Stimulated activated naive CD8-positive, alpha-beta T cell treated with anti-CD3 and anti-CD28 coated beads, Interleukin-15, amount 100 ng/mL, for 72 hours (primary cell): ENCODE measurements at places on chromosomes 1 and 21.

DNA sequence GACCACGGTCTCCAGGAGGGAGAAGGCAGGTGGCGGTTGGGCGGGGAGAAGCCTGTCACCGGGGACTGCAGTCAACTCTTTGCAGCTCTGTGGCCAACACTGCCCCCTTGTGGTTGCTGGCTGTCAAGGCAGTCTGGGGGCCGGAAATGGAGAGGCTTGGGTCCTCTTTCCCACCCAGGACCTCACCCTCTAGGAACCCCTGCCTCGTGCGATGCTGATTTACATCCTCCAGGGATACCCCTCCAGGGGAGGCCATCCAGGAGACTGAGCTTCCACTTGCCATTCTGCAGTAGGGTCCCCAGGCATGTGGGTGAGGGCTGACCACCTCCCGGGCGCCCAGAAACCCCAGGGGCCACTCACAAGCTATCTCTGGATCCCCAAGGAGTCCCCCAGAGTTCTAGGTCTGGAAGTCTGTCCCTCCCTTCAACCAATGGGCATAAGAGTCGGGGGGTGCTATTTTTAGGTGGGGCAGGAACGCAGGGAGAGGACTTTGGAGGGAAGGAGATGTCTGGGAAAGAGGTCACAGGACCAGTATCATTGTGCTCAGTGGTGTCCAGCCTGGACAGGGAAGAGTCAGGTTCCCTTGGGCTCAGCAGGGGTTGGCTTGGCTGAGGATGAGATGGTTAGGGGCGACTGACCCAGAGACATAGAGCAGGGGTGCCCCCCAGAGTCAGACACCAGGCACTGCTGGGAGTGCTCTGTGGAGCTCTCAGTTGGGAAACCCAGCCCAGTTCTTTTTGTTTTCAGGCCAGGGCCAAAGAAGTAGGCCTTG, 7.1 kb upstream of the GPR61 start:
- peak; percentile 91 for DNase-seq

DNA sequence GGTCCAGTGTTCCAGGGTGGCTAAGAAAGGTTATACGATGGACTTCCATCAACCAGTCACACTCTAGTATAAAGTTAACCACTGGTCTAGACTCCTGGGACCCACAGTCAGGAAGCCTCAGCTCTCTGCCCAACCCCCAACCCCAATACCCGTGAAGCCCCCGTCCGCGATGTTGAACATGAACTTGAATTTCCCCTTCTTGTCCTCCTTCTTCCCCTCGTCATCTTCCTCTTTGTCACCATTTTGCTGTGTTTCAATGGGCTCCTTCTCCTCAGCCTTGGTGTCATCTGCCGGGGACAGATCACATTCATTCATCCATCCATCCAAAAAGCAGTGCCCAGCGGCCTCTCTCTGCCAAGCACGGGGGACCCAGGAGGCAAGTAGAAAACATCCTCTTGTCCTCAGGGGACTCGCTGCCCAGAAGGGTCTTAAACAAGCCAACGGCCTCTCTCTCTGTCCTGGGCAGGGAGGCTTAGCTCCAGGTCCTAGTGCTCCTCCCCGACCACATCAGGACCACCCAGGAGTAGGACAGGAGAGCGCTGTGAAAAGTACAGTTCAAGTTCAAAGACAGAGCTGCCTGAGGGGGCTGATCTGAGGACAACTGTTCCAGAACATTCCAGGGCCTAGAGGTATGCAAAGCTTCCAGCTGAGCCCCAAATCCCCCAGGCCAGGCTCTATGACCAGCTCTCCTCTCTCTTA, 66.5 kb downstream of the KCNAB2 start:
- DNase-seq = no peak

- DNase-seq = no peak
Observed at GRCh38 chr21:31647650-31648049, 11.8 kb upstream of the SOD1 start.

DNA sequence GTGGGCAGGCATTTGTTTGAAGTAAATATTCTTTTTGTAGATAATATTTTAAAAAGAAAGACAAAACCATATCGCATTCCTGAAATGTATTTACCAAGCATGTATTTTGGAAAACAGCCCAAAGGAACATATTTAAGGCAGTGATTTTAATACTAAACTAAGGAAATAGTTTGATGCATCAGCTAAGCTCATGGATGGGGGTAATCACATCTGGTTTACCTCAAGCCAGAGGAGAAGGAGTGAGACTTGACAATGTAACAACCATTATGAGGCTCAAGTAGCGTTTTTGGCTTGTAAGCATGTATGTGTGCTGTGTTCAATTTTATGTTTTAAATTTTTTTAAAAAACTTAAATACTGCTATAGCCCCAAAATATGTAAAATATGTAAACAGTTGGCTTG, 390.5 kb downstream of the DISC1 start:
- no peak for DNase-seq

DNA sequence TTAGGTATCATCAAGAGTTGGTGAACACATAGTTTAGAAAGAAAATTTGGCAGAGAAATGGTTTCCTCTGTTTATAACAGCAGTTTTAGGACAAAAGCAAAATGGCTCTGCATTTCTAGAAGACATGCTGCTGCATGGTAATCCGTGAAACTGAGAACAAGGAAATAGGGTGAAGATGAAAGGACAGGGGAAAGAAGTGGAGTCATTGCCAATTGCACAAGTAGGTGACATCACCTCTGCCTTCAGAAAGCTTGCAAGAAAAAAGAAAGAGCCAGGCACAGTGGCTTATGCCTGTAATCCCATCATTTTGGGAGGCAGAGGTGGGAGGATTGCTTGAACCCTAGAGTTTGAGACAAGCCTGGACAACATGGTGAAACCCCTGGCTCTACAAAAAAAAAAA, 217.6 kb downstream of the LMX1A start:
- no peak for DNase-seq

- no peak for DNase-seq
Observed at GRCh38 chr1:92030656-92031107, 897 bp downstream of the EPHX4 start.
